ENCODE measurements at places on chromosomes 2 and 18. TPM values are rescaled to one million over a fixed set of nuclear protein-coding genes. Genes with fewer than 3 reads are reported as not detected.

RIOK3 gene
- 78.7 TPM for total RNA-seq

CYP26B1 gene
- total RNA-seq: 38.1 TPM

ARL5A gene
- 33.5 TPM for total RNA-seq

VWA3B gene
- total RNA-seq: not detected

ZSWIM2 gene
- 0.44 TPM for total RNA-seq

SP140L gene
- total RNA-seq: 22.6 TPM

BOLL gene
- total RNA-seq: not detected

RFTN2 gene
- 29.6 TPM for total RNA-seq

PSMA8 gene
- not detected for total RNA-seq

LCT gene
- not detected for total RNA-seq

ALPG gene
- total RNA-seq: not detected

SF3B6 gene
- total RNA-seq: 96.0 TPM

ICOS gene
- total RNA-seq: not detected

CCDC68 gene
- total RNA-seq: 11.9 TPM

MEIS1 gene
- total RNA-seq: 7.6 TPM

AQP4 gene
- total RNA-seq: not detected

SH3BP4 gene
- 28.4 TPM for total RNA-seq

ARHGAP28 gene
- total RNA-seq: 10.3 TPM

GCG gene
- total RNA-seq: not detected

MBP gene
- total RNA-seq: 29.0 TPM

DSG4 gene
- not detected for total RNA-seq

SNTG2 gene
- 17.4 TPM for total RNA-seq

Data from subcutaneous adipose tissue (tissue), 4 donors.